ENCODE measurements at places on chromosomes 6 and 20. TPM values are rescaled to one million over a fixed set of nuclear protein-coding genes. Genes with fewer than 3 reads are reported as not detected.
A peak's percentile ranks its signal among the peaks of the same experiment; 100 is the strongest.

GRCh38 chr6:131762984-131763383 lies 44.8 kb upstream of the ENPP1 start:
- no peak overlapping the region for H3K27ac ChIP-seq
- no peaks in the 10 kb centered on the region for H3K4me1 ChIP-seq
- H3K27me3 ChIP-seq = no peaks in the 10 kb centered on the region
- H3K4me3 ChIP-seq = no peak overlapping the region
- no peak for DNase-seq
- no peaks in the 10 kb centered on the region for H3K36me3 ChIP-seq

Gene NKX2-2
- not detected for polyA plus RNA-seq

DNA sequence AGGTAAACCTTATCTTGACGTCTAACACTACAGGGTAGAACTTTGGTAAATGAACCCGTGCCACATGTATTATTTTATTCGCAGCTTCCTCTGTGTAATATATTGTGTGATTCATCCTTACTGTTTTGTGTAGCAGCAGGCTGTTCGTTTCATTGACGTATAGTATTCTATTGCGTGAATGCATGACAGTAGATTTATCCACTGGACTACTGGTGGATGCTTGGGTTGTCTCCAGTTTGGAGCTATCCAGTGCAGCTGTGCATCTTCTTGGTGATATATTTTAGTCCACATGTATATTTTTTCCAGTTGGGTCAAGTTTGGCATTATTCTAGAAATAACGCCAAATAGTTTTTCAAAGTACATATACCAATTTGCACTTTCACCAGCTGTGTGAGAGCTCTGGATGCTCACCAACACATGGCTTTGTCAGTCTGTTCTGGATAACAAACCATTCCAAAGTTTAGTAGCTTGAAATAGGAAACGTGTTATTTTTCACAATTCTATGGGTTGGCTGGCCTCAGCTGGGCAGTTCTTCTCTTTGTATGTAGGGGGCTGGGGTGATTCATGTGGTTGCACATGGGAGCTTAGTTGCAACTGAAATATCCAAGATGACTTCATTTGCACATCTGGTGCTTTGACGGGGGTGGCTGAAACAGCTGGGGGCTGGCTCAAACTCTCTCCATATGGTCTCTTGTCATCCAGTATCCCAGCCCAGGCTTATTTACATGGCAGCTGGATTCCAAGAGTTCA lies 9.3 kb downstream of the ECT2L start:
- no peak overlapping the region for H3K4me3 ChIP-seq
- H3K36me3 ChIP-seq = no peaks in the 10 kb centered on the region
- no peak overlapping the region for H3K27ac ChIP-seq
- no peaks in the 10 kb centered on the region for H3K4me1 ChIP-seq

GRCh38 chr6:125018136-125018535 lies 55.9 kb downstream of the RNF217 start:
- no peaks in the 10 kb centered on the region for H3K36me3 ChIP-seq
- H3K4me1 ChIP-seq = no peaks in the 10 kb centered on the region
- H3K27me3 ChIP-seq = no peaks in the 10 kb centered on the region
- H3K4me3 ChIP-seq = no peak overlapping the region
- DNase-seq = no peak

Gene ZNF391
- 3.4 TPM for polyA plus RNA-seq

GRCh38 chr6:125245523-125246264 lies 56.1 kb downstream of the HDDC2 start:
- H3K4me3 ChIP-seq = no peak overlapping the region
- no peaks in the 10 kb centered on the region for H3K27me3 ChIP-seq
- no peaks in the 10 kb centered on the region for H3K36me3 ChIP-seq

Gene PPP1R11
- polyA plus RNA-seq = 113 TPM

GRCh38 chr20:49541733-49542513 lies 26.0 kb downstream of the PTGIS start:
- H3K4me1 ChIP-seq = no peaks in the 10 kb centered on the region
- H3K4me3 ChIP-seq = no peak overlapping the region
- H3K36me3 ChIP-seq = no peaks in the 10 kb centered on the region
- peak; percentile 66 for DNase-seq
- no peaks in the 10 kb centered on the region for H3K27me3 ChIP-seq

DNA sequence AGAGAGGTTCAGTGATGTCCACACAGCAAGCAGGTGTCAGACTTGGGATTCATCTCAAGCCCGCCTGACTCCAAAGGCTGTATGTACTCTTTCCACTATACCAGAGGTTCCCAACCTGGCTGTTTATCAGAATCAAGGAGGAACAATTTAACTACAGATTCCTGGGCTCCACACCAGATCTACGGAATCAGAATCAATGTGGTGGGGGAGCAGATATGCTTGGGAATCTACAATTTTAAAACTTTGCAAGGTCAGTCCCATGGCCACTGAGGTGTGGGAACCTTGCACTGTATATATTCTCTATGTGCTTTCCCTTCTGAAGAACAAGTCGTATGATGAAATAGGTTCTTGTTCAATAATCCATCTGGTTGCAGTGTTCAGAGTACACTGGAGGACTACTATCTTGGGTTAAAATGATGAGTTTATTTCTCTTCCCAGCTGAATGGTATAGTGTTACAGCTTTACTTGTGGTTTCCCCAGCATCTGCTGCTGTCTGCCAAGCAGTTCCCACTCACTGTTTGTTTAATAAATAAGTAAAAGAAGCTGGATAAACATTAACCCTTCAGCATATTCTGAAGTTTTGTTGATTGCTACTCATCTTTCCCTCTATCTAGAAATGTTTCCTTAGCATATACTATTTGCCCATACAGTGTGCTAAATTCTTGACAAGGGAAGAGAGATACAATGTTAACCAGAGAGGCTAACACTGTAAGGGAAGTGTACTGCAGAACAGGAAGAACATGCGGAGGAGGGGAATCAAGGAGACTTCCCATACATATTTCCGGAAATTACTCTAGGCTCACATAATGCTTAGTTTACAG lies 9.9 kb downstream of the TTI1 start:
- peaks cover 7% of the 10 kb centered on the region for H3K36me3 ChIP-seq
- H3K4me3 ChIP-seq = no peak overlapping the region
- H3K27me3 ChIP-seq = no peaks in the 10 kb centered on the region
- no peak for DNase-seq

Gene DEFB128
- not detected for polyA plus RNA-seq

DNA sequence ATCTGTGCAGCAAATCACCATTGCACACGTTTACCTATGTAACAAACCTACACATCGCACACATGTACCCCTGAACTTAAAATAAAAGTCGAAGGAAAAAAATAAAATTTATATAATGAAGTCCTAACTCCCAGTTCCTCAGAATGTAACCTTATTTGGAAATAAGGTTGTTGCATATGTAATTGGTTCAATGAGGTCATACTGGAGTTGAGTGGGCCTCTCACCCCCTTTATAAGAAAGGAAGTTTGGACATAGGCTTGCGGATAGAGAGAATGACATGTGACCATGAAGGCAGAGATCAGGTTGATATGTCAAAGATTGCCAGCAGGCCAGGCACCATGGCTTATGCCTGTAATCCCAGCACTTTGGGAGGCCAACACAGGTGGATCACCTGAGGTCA lies 16.1 kb upstream of the ZBTB22 start:
- H3K4me3 ChIP-seq = no peak overlapping the region
- no peak overlapping the region for H3K27ac ChIP-seq
- H3K36me3 ChIP-seq = no peaks in the 10 kb centered on the region
- DNase-seq = no peak
- H3K4me1 ChIP-seq = no peaks in the 10 kb centered on the region

Gene ASIP
- polyA plus RNA-seq = not detected

DNA sequence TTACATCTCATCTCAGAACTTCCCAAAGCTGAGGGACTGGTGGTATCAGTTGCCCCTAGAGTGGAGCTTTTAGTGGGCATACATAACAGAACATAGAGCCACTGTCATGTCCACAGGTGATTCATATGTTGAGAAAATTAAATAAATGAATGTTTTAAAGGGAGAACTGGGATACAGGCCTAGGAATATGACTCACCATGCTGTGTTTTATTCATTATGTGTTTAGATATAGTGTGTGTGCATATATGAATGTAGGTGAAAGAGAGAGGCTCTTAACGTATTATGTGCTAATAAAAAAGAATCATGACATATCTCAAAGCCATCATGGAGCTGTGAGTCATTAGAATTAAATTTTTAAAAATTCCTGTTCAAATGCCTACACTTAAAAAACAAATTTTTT lies 332.2 kb upstream of the RSPO3 start:
- H3K27ac ChIP-seq = no peak overlapping the region
- no peak for DNase-seq
- no peaks in the 10 kb centered on the region for H3K27me3 ChIP-seq
- no peak overlapping the region for H3K4me3 ChIP-seq
- no peaks in the 10 kb centered on the region for H3K4me1 ChIP-seq

GRCh38 chr20:25089662-25090061 lies 7.7 kb upstream of the VSX1 start:
- DNase-seq = no peak
- no peaks in the 10 kb centered on the region for H3K36me3 ChIP-seq
- H3K4me3 ChIP-seq = no peak overlapping the region
- no peak overlapping the region for H3K27ac ChIP-seq

DNA sequence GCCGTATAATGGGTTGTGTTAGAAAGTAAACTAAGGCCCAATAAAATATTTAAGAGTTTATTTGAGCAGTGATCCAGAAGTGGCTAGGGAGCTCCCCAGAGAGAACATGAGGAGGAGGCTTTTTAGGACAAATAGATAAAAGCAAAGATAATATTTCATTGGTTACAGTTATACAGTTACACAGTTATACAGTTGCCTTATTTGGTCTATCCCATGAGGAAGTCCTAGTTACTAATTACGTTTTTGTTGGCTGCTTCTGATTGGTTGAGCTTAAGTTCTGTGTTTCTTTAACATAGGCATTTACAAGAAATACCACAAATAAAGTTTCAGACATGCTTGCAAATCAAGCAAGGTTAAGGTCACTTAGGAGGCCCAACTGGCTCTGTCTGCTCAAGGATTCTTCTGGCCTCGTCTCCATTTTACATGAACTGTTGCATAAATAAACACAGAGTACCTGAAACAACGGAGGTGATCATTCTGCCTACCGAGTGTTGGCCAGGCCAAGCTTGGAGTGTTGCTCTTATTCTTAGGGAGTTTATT lies 7.0 kb downstream of the UBD start:
- DNase-seq = peak; percentile 61
- H3K27me3 ChIP-seq = peaks cover 8% of the 10 kb centered on the region
- peak overlapping the region; percentile 57 for H3K4me3 ChIP-seq
- H3K36me3 ChIP-seq = no peaks in the 10 kb centered on the region
- no peak overlapping the region for H3K27ac ChIP-seq
- H3K4me1 ChIP-seq = peaks cover 6% of the 10 kb centered on the region

All from naive thymus-derived CD4-positive, alpha-beta T cell (primary cell).